A673 (cell line): ENCODE measurements at places on chromosomes 12 and 14. TPM values are rescaled to one million over a fixed set of nuclear protein-coding genes. Genes with fewer than 3 reads are reported as not detected.

- H3K36me3 ChIP-seq: no peaks in the 10 kb centered on the region
- no peak for DNase-seq
- H3K4me3 ChIP-seq: no peak overlapping the region
- H3K4me1 ChIP-seq: no peaks in the 10 kb centered on the region
Measured at GRCh38 chr12:15575671-15576541, 213.3 kb downstream of the EPS8 start.

DNA sequence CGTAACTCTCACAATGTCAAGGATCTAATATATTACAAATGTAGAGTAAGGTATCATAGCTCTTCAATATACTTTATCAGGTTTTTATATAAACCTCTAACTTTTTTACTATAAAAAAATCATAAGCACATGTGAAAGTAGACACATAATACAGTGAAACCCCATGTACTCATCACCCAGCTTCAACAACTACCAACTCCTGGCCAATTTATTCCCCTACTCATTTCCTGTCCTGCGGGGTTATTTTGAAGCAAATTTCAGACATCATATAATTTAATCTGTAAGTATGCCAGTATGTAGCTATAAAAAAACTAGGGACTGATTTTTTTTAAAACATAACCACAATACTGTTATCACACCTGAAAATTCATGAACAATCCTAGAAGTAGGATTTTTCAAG is 47.7 kb downstream of the NOPCHAP1 start:
- H3K27ac ChIP-seq: no peak overlapping the region
- H3K4me3 ChIP-seq: no peak overlapping the region
- DNase-seq: no peak

GRCh38 chr14:72663956-72664650 is 229.8 kb downstream of the DPF3 start:
- H3K4me3 ChIP-seq: no peak overlapping the region
- DNase-seq: no peak
- H3K4me1 ChIP-seq: no peaks in the 10 kb centered on the region
- no peaks in the 10 kb centered on the region for H3K27me3 ChIP-seq

The ART4 gene
- not detected in 2 replicates for total RNA-seq

The GZMB gene
- total RNA-seq: not detected in 2 replicates

DNA sequence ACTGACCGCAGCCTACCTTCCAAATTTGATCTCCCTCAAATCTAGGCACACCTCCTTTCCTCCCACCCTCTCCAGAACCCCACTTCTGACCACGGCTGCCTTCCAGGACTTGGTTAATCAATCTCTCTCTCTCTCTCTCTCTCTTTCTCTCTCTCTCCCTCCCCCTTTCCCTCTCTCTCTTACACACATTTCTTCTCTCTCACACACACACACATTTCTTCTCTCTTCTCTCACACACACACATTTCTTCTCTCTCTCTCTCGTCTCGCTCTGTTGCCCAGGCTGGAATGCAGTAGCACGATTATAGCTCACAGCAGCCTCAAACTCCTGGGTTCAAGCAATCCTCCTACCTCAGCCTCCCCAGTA is 521 bp upstream of the GMFB start:
- DNase-seq: no peak
- H3K27me3 ChIP-seq: no peaks in the 10 kb centered on the region
- H3K4me3 ChIP-seq: peak overlapping the region; percentile 97
- H3K4me1 ChIP-seq: peaks cover 32% of the 10 kb centered on the region
- peak overlapping the region; percentile 94 for H3K27ac ChIP-seq

The CD163L1 gene
- total RNA-seq: 0.52 and 1.5 TPM in 2 replicates
